ENCODE measurements at places on chromosomes 13 and 19. TPM values are rescaled to one million over a fixed set of nuclear protein-coding genes. Genes with fewer than 3 reads are reported as not detected.

KIR3DL1 gene
- not detected for total RNA-seq

ZSWIM9 gene
- 6.4 TPM for total RNA-seq

SERP2 gene
- not detected for total RNA-seq

IER2 gene
- total RNA-seq, result 41.8 TPM

OR4F17 gene
- not detected for total RNA-seq

IGSF23 gene
- 0.19 TPM for total RNA-seq

SHISA7 gene
- total RNA-seq, result 0.02 TPM

DACT3 gene
- 0.29 TPM for total RNA-seq

TMEM147 gene
- total RNA-seq, result 352 TPM

TTC9B gene
- 0.32 TPM for total RNA-seq

IFNL1 gene
- not detected for total RNA-seq

ZNF599 gene
- 2.0 TPM for total RNA-seq

CEACAM6 gene
- 18.9 TPM for total RNA-seq

CD177 gene
- 0.09 TPM for total RNA-seq

SYCN gene
- not detected for total RNA-seq

FFAR2 gene
- 0.04 TPM for total RNA-seq

SOHLH2 gene
- total RNA-seq, result 0.04 TPM

MTUS2 gene
- total RNA-seq, result 0.01 TPM

JOSD2 gene
- 60.1 TPM for total RNA-seq

OVOL3 gene
- total RNA-seq, result not detected

CALM3 gene
- 191 TPM for total RNA-seq

IGFL2 gene
- total RNA-seq, result 1.3 TPM

RGL3 gene
- total RNA-seq, result 0.98 TPM

CCDC8 gene
- total RNA-seq, result not detected

MYH14 gene
- 4.4 TPM for total RNA-seq

KASH5 gene
- total RNA-seq, result not detected

SLC6A16 gene
- 0.95 TPM for total RNA-seq

LRRC63 gene
- not detected for total RNA-seq

CEACAM18 gene
- total RNA-seq, result not detected

C1QTNF9B gene
- total RNA-seq, result not detected

ICAM1 gene
- total RNA-seq, result 4.1 TPM

SLC15A1 gene
- 0.06 TPM for total RNA-seq

ZNF780A gene
- total RNA-seq, result 30.2 TPM

All from A549 treated with dexamethasone at 1 μM for 4 hours (cell line).